SIG-M5 (cell line): ENCODE measurements at places on chromosomes 5 and 9.
A peak's percentile ranks its signal among the peaks of the same experiment; 100 is the strongest.

- DNase-seq: no peak
Observed at GRCh38 chr5:143347698-143348344, 55.7 kb downstream of the NR3C1 start.

DNA sequence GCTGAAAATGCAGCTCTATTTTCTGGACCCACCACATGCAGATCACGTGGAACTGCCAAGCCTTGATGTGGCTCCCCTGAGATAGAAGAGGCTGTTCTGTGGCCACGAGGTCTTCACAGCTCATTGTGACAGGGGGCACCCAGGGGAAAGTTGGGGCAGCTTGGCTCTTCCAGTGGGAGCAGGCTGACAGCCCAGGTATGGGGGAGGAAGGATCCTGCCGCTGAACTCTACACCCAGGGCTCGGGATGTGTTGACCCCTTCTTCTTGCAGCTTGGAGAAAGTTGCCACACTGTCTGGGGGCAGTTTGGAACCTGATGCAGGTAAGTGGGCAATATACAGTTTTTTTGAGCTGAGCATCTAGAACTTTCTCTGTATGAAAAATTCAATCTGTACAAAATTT lies 133.6 kb upstream of the PITX1 start:
- no peak for DNase-seq

DNA sequence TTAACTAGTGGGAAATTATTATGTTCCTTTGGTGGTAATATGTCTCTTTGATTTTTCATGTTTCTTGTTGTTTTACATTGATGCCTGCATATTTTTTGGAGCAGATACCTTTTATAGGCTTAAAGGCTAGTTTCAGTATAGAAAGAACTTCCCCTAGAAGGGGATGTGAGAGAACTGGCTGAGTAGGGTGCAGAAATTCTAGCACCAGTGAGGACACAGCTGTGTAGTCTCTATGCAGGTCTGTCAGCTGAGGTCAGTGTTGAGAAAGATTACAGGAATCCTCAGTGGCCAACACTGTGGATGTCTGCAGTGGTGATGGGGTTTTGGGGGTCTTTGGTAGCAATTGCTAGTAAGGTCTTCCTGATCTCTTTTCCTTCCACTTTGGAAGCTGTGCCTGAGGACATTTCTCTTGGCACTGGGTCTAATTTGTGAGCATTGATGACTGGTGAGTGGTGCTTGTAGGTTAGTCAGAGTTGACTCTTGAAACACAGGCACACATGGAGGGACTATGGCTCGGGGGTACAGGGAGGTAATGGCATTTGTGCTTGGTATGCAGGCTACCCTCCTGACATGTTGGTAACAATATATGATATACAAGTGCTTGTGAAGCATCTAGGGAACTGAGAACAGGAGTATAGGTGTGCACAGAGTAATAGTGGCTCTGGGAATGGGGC lies 221.4 kb downstream of the SPATA31D1 start:
- DNase-seq: no peak

DNA sequence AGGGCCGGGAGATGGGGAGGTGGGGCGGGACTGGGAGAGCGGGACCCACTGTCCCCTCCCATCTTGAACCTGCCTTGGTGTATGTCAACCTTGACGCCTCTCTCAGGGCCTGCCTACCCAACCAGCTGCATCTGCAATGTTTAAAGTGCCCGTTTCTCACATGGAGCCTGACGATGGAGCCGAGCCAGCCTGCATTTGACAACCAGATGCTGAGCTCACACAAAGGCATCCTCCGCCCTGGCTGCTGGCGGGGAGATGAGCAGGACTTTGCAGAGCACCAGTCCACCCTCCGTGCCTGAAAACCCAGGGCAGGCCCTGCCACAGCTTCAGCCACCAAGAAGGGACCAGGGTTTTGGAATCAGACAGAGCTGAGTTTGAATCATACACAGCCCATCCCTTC lies 141.1 kb upstream of the SMIM23 start:
- DNase-seq: no peak

DNA sequence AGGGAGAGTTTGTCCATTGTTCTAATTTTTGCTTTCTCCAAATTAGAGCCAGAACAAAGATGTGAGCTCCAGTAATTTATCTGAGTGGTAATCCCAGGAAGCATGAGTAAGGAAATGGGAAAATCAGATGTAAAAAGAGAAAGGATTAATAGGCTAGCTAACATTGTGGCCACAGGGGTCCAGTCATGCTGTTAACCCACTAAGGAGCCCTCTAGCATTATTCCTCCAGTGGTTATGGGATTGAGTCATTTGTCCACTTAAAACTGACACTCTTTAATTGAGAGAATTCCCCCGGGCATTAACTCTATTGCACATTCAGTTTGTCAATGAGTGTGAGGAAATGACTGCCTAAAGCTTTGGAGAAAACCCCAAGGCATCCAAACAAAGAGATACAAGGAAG lies 700.3 kb upstream of the TYRP1 start:
- no peak for DNase-seq

GRCh38 chr5:168883281-168883741 lies 304.1 kb upstream of the PANK3 start:
- DNase-seq: no peak

DNA sequence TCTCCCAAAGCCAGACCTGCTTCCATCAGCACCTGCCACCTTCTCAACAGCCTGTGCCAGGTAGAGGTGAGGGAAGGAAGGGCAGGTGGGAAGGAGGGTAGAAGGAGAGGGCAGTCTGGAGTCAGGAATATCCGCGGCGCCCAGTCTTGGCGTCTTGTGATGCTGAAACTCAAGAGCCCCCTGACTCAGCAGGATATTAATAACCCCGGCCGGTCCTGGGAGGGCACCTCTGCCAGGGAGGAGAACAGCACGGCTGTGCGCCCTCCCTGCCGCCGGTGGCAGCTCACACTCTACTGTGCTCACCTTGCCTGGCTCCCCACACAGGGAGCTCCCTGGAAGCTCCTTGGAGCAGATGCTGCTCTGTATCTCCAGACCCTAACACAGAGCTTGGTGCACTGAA lies 11.6 kb upstream of the NTNG2 start:
- no peak for DNase-seq

DNA sequence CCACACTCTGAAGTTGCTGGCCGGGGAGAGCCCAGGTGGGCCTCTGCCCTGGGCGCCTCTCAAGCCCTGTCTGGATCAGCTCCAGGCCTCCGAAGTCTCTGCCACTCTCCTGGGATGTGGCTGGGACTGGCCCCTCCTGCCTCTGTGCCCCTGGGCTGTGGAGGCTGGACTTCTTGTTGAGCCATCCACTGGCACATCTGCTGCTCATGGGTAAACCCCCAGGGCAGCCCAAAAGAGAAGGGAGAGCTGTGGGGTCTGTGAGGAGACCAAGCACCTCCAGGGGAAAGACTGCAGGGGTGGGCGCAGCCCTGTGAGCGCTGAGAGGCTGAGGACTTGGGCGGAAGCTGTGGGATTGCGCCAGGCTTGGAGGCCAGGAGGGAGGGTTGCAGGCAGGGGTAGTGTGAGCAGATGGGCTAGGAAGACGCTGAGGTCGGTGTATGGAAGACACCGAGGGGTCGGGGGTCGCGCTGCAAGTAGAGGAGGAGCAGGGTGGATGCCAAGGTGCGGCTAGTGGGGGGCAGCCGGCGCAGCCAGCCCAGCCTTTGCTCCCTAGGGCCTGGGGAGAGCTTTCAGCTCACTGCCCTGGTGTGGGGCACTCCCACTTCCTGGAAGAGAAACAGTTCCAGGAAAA lies 118.1 kb downstream of the WNK2 start:
- no peak for DNase-seq

GRCh38 chr5:139707445-139708003 lies 59.4 kb downstream of the CXXC5 start:
- no peak for DNase-seq

- no peak for DNase-seq
Observed at GRCh38 chr5:19584131-19584530, 403.9 kb downstream of the CDH18 start.

GRCh38 chr9:98045234-98046179 lies 11.0 kb upstream of the NANS start:
- peak; percentile 88 for DNase-seq

- DNase-seq: no peak
Observed at GRCh38 chr5:81748556-81748955, 2.3 kb downstream of the SSBP2 start.

GRCh38 chr5:83654427-83654994 lies 66.1 kb downstream of the HAPLN1 start:
- no peak for DNase-seq

- no peak for DNase-seq
Observed at GRCh38 chr9:101650142-101650541, 55.4 kb upstream of the PPP3R2 start.

- no peak for DNase-seq
Observed at GRCh38 chr9:137387891-137388560, 34.9 kb downstream of the EXD3 start.

GRCh38 chr5:17444496-17444895 lies 53.5 kb upstream of the TAF11L2 start:
- DNase-seq: no peak

- no peak for DNase-seq
Observed at GRCh38 chr5:53944981-53945380, 365.4 kb downstream of the ARL15 start.

DNA sequence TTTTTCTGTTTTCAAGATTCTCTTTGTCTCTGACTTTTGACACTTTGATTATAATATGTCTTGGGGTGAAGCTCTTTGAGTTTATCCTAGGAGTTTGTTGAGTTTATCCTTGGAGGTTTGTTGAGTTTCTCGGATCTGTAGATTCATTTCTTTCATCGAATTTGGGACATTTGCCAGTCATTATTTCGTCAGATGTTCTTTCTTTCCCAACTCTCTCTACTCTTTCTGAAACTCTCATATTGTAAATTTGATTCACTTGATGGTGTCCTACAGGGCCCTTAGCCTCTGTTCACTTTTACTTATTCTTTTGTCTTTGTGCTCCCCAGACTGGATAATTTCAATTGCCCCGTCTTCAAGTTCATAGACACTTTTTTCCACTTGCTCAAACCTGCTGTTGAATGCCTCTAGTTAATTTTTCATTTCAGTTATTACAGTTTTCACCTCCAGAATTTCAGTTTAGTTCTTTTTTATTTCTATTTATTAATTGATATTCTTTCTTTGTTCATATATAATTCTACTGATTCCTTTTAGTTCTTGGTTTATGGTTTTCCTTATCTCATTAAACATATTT lies 8.1 kb upstream of the TDRD7 start:
- no peak for DNase-seq

- DNase-seq: no peak
Observed at GRCh38 chr5:124631874-124632550, 114.4 kb downstream of the ZNF608 start.

GRCh38 chr9:21171351-21171750 lies 4.9 kb upstream of the IFNA21 start:
- no peak for DNase-seq

- DNase-seq: no peak
Observed at GRCh38 chr9:130188860-130189481, 16.8 kb downstream of the NCS1 start.

- no peak for DNase-seq
Observed at GRCh38 chr9:16417161-16417560, 453.3 kb downstream of the BNC2 start.

DNA sequence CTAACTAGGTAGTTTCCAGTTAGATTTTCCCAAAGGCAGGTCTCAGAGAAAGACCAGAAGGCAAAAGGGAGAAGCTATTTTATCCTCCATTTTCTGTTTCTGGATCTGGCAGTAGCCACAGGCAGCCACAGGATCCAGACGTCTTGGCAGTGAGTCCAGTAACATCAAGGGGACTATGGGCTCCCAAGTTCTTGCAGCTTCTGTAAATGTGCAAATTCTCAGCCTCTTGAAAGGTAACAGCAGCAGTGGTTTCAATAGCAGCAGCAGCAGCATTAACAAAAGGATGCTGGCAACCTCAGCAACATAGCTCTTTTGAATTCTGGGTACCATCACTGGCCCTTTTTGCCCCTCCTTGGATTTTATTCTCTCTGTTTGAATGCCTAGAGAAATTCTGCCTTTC lies 27.1 kb upstream of the IL33 start:
- no peak for DNase-seq

DNA sequence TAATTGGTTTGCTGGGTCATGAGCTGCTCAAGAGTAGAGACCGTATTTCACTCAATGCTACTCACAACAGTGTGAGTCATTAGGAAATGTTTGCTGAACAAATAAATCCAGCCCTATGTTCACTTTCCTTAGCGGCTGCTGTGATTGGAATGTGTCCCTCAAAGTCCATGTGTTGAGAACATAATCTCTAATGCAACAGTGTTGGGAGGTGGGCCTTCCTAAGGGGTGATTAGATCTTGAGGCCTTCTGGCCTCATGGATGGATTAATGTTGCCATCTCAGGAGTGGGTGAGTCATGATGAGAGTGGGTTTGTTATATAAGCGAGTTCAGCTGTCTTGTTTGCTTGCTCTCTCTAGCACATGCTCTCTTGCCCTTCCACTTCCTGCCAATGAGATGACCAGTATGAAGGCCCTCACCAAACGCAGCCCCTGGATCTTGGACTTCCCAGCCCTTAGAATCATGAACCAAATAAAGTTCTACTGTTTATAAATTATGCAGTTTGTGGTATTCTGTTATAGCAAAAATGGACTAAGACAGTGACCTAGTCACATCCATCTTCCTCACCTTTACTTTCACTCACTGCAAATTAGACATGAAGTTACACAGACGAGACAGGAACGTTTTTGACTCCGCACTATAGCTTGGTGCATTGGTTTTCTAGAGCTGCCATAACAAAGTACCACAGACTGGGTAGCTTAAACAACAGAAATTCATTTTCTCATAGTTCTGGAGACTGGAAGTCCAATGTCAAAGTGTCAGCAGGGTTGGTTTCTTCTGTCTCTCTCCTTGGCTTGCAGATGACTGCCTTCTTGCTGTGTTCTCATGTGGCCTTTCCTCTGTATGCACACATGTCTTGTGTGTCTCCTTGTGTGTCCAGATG lies 50.9 kb upstream of the FAM169A start:
- DNase-seq: no peak

- DNase-seq: no peak
Observed at GRCh38 chr5:78509145-78509865, 139.3 kb downstream of the LHFPL2 start.

GRCh38 chr5:54904425-54904824 lies 81.0 kb downstream of the ESM1 start:
- DNase-seq: no peak

DNA sequence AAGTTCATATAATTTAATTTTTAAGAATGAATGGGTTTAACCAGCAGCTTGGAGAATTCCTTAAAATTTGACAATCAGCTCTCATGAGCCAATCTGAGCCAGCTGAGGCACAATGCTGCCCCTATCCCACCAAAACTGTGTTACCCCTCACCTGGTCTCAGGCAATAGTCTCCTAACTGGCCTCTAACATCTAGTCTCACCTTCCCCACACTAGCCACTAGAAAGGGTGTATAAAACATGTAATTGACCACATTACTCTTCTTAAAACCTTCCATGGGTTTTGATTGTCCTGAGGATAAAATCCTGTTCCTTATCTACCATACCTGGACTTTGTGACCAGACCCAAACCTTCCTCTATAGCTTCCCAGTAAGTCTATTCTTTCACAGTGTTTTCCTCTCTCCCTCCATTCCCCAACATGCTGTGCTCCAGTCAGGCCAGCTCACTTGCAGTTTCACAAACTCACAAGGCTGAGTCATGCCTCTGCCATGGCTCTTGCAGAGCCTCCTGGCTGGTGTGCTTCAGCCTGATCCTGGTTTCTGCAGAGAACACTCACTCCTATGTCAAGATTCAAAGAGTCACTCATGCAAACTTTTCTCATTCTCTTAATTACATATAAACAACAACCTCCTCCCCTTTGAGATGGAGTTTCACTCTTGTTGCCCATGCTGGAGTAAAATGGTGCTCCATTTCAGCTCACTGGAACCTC lies 16.0 kb upstream of the ZCCHC7 start:
- DNase-seq: no peak

- peak; percentile 69 for DNase-seq
Observed at GRCh38 chr5:40384782-40385390, 294.8 kb upstream of the PTGER4 start.
